ENCODE measurements at places on chromosomes 16 and 17.

DNA sequence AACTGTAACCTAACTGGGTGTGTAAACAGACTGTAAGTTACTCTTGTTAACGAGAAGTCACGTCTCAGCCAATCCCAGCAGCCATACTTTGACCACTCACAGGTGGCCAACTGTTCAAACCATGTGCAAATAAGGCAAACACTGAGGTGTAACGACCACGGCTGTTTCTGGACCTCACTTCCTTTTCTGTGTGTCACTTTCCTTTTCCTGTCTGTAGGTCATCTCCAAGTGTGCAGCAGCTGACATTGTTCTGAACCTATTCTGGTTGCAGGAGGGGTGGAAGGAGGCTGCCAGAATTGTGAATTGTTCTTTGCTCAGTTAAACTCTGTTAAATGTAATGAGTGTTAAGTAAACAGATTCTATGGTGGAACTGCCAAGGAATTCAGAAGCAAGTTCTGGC, 627.4 kb downstream of the KCNJ2 start:
- no peaks in the 10 kb centered on the region for H3K4me1 ChIP-seq
- H3K27me3 ChIP-seq: peaks cover 3% of the 10 kb centered on the region
- H3K36me3 ChIP-seq: no peaks in the 10 kb centered on the region
- no peak overlapping the region for H3K4me3 ChIP-seq

DNA sequence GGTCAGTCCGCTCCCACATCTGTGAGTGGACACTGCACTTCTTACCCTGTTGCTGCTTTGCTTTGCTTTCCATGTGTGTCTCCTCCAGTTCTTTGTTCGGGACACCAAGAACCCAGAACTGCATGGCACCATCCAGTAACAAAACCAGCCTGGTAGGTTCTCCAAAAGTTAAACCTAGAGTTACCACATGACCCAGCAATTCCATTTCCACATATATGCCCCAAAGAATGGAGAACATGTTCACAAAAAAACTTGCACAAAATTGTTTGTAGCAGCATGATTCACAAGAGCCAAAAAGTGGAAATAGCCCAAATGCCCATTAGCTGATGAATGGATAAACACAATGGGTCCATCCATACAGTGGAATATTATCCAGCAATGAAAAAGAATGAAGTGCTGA, 10.3 kb upstream of the CCL22 start:
- DNase-seq: no peak
- H3K4me1 ChIP-seq: no peaks in the 10 kb centered on the region
- H3K4me3 ChIP-seq: no peak overlapping the region
- H3K36me3 ChIP-seq: no peaks in the 10 kb centered on the region

DNA sequence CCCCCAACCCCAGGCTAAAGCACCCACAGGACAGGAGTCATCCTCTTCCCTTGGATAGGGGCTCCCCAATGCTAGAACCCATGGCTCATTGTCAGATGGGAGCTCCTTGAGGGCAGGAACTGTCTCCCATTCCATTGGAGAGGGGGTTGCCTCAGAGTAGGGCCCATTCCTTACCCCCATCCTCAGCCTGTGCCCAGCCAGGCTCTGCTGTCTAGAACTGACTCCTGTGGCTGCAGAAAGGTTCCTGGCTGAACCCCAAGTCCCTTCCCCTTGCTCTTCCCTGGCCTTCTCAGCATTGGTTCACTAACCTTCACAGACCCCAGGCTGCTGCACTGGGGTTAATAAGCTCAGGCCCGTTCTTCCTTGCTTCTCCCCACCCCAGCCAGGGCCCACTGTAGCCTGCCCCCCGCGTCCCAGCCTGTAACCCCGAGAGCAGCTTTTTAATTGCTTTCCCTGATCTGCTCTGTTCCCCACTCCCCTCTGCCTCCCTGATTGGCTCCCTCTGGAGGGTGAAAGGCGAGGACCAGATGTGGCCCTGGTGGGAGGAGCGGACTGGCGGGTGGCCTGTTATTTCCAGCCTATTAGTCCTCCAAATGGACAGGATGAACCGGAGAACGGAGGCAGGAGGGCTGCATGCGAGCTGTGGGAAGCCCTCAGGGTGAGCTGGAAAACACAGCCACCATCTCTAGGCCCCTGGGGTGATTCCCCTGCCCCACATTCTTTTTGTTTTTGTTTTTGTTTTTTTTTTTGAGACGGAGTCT, 6.0 kb upstream of the GFAP start:
- H3K27ac ChIP-seq: no peak overlapping the region
- DNase-seq: no peak
- no peak overlapping the region for H3K4me3 ChIP-seq
- peaks cover 34% of the 10 kb centered on the region for H3K27me3 ChIP-seq

DNA sequence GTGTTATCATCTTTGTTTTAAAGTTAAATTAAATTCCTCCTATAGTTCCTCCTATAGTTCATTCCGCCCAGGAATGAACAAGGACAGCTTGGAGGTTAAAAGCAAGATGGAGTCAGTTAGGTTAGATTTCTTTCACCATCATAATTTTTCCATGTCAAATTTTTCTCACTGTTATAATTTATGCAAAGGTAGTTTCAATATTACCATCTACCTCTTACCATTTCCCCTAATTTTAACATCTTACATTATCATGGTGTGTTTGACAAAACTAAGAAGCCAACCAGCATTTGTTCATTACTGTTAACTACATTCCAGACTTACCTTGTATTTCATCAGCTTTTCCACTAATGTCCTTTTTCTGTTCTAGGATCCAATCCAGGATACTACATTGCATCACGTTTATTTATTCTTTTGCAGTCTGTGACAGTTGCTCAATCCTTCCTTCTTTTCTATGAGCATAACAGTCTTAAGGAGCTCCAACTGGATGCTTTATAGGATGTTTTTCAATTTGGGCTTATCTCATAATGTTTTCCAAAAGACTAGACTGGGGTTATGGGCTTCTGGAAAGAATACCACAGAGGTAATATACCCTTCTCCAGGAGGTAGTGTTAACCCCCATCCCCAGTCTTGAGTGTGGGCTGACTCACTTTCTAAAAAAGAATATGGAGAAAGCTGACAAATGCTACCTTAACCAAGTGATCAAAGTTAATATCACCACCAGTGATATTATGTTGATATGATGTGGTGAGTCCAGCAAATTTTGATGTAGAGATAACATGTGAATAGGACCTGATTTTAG, 158.5 kb downstream of the PPM1E start:
- no peaks in the 10 kb centered on the region for H3K4me1 ChIP-seq
- no peak overlapping the region for H3K4me3 ChIP-seq
- H3K27ac ChIP-seq: no peak overlapping the region
- H3K27me3 ChIP-seq: no peaks in the 10 kb centered on the region

GRCh38 chr16:4564661-4565267, 8.6 kb downstream of the C16orf96 start:
- no peak overlapping the region for H3K4me3 ChIP-seq
- H3K4me1 ChIP-seq: no peaks in the 10 kb centered on the region
- no peak for DNase-seq
- no peaks in the 10 kb centered on the region for H3K36me3 ChIP-seq
- H3K27ac ChIP-seq: no peak overlapping the region

DNA sequence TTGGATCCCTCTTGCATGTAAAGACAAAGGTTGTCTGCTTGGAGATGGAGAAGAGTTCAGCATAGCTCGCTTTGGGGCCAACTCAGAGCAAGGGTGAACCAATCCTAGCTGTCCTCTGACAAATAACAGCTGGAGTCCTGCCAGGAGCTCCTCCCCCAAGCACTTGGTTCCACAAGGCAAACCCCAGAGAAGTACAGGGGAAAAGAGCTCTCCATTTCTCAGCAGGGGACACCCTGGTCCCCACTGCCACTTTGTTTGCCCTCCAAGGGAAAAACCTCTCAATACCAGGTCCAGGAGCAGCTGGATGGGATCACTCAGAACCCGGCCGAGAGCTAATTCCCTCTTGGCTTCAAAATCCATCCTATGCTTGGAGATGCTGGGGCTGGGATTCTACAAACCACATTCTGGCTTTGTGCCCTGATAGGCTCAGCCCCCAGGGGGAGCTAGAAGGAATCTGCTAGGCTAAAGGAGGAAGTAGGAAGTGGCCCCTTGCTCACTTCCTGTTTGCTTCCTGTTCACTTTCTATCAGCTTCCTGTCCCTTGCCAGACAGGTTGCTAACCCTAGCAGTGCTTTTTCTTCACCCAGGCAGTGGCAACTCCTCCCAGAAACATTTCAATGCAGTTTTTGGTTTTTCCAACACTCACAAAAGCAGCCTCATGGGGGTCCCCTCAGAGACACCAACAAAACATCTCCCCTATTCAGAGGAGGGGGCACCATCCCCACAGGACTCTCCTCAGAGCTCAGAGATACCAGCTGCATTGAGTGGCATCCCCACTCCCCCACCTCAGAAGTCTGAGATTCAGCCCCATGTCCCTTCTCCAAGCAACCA, 30.7 kb downstream of the CDRT4 start:
- H3K4me1 ChIP-seq: peaks cover 30% of the 10 kb centered on the region
- no peaks in the 10 kb centered on the region for H3K27me3 ChIP-seq
- no peak for DNase-seq
- peaks cover 26% of the 10 kb centered on the region for H3K36me3 ChIP-seq

DNA sequence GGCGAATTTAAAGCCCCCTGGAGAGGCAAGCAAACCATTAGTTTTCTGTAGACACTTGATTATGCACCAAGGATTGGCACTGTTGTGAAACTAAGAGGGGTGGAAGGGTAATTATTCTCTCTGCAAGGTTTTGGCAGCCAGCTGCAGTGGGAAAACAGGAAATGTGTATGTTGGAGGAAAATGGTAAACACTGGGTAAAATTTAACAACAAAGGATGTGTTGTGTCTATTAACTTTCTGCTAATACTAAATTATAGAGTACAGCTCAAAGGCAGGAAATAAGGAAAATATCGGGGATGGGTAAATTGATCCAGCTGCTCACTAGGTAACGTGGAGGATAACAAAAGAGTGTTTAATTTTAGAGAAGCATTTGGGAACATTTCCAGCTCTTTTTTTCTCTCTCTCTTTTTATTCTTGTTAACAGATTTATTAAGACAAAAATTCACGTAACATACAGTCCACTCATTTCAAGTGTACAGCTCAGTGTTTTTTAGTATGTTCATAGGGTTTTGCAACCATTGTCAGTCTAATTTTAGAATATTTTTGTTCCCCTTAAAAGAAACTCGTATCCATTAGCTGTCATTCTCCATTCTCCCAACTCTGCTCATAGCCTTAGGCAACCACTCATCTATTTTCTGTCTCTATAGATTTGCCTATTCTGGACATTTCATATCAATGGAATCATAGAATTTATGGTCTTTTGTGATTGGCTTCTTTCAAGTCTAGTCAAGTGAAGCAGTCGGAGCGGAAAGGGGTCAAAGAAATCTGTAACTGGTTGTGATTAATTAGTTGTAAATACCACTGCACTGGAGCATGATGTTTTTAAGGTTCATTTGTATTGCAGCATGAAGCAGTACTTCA, 41.8 kb downstream of the TANGO6 start:
- no peak overlapping the region for H3K4me3 ChIP-seq
- peaks cover 4% of the 10 kb centered on the region for H3K36me3 ChIP-seq
- no peaks in the 10 kb centered on the region for H3K27me3 ChIP-seq

DNA sequence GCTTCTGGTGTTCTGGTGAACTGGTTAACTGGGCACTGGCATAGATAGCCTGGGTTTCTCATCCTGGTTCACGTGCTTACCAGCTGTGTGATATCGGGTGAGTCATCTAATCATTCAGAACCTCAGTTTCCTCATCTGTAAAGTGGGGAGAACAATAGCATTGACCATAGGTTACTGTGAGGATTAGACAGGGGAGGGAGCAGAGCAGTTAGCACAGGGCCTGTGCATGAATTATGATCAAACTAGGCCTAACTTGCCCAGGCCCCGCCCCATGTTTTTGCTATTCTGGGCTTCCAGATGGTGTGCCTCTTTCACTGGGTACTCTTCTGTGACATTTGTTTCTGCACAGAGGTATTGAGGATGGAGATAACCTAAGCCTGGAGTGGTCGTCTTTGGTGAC, 4.6 kb upstream of the KLHL36 start:
- H3K4me1 ChIP-seq: peaks cover 22% of the 10 kb centered on the region
- peaks cover 7% of the 10 kb centered on the region for H3K27me3 ChIP-seq
- no peak for DNase-seq
- H3K27ac ChIP-seq: no peak overlapping the region

DNA sequence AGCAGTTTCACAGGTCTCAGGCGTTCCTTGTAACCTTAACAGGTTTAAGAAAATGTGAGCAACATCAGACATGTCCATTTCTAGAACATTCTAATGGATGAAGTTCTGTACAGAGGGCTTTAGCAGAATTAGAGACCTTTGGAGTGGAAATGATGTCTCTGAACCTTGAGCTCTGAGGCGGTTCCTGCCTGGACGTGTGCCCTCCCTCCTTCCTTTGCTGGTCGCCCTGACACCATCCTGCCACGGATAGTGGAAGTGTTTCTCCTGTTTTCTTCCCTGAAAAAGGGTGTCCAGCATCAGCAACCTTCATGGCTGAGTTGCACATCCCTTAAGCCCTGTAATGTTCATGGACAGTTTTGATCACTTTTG, 11.1 kb downstream of the SPATA33 start:
- peaks cover 16% of the 10 kb centered on the region for H3K36me3 ChIP-seq
- no peak for DNase-seq
- no peaks in the 10 kb centered on the region for H3K4me1 ChIP-seq
- H3K27me3 ChIP-seq: no peaks in the 10 kb centered on the region
- H3K27ac ChIP-seq: no peak overlapping the region
- no peak overlapping the region for H3K4me3 ChIP-seq

DNA sequence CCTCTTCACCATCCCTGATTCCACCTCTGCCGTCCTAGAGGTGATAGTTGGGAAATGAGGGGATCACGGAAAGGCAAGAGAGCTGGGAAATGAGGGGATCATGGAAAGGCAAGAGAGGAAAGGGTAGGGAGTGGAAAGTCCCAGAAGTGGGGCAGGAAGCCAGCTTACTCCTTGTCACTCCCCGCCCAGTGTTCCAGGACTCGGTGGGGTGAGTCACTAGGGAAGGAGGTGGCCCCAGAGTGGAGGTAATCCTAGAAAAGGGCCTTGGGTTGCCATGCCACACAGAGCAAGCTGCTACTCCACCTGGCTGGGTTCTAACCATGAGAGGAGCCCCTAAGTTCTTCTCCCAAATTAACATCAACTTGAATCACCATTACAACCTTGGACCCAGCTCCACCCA, 14.8 kb downstream of the ALOXE3 start:
- no peak for DNase-seq
- H3K4me1 ChIP-seq: no peaks in the 10 kb centered on the region
- H3K36me3 ChIP-seq: no peaks in the 10 kb centered on the region

GRCh38 chr16:13453325-13453724, 466.6 kb upstream of the ERCC4 start:
- H3K4me3 ChIP-seq: no peak overlapping the region
- no peaks in the 10 kb centered on the region for H3K36me3 ChIP-seq

DNA sequence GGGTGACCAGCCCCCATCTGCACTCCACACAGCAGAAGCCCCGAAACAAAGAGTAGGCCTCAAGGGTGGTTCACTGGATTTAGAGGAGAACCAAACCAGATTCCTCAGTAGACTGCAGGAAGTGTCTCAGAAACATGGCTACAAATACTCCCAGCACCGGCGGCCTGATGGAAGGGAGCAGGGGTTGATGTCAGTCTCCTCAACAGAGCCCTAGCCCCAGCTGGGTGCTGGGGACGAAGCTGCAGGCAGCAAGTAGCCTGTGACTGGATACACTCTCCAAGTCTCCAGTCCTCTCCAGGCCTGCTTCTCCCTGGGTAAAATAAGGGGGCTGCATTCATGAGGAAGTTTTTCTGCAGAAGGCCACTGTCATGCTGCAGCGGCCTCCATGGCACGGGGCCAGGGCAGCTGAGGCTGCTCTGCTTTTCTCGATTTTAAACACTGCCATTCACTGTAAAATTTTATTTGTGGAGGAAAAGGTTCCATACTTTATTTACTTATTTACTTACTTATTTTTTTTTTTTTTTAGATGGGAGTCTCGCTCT, 36.7 kb upstream of the SREBF1 start:
- H3K27ac ChIP-seq: no peak overlapping the region
- H3K4me1 ChIP-seq: peaks cover 46% of the 10 kb centered on the region
- no peak overlapping the region for H3K4me3 ChIP-seq
- H3K27me3 ChIP-seq: no peaks in the 10 kb centered on the region
- H3K36me3 ChIP-seq: peaks cover 28% of the 10 kb centered on the region
- no peak for DNase-seq

Measured in type B pancreatic cell (in vitro differentiated cells).